H54 (cell line): ENCODE measurements at places on chromosomes 16 and 17.

- no peak for DNase-seq
Observed at GRCh38 chr17:34146440-34147043, 108.5 kb upstream of the CCL2 start.

DNA sequence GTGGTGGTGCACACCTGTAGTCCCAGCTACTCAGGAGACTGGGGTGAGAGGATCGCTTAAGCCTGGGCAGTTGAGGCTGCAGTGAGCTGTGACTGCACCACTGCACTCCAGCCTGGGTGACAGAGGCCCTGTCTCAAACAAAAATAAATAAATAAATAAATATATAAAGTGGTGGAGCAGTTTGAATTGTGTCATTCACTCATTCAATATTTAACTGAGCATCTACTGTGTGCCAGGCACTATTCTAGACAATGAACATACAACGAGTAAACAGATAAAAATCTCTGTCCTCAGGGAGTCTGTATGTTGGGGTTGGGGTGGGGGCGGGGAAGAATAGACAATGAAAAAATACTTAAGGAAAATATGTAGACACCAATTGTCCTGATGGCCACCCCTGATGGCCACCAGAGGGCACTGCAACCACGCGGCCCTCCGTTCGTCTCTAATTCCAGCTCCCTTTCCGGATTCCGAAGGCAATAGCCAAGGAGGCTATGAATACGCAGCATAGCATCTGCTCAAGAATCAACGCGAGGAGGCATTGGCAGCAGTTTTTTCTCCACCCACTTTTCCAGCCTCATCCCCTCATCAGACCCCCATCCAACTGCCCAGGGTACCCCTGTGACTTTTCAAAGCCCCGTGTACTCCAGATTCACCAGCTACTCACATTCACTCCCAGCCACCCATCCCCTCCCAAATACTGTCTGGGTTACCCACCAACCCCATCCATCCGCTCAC is 21.4 kb downstream of the QPRT start:
- peak; percentile 86 for DNase-seq

- no peak for DNase-seq
Observed at GRCh38 chr17:69466905-69467667, 52.6 kb downstream of the MAP2K6 start.

GRCh38 chr16:62853887-62854286 is 817.6 kb upstream of the CDH8 start:
- DNase-seq, result no peak

- DNase-seq, result no peak
Observed at GRCh38 chr16:2206780-2207433, 1.7 kb downstream of the MLST8 start.

- DNase-seq, result no peak
Observed at GRCh38 chr17:69457603-69458002, 43.1 kb downstream of the MAP2K6 start.

DNA sequence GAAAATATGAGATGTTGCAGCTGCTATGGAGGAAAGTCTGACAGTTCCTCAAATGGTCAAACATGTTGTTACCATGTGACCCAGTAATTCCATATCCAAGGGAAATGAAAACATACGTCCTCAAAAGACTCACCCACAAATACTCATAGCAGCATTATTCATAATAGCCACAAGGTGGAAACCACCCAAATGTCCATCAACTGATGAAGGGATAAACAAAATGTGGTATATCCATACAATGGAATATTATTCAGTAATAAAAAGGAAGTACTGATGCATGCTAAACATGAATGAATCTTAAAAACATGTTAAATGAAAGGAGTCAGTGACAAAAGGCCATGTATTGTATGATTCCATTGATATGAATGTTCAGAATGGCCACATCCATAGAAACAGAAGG is 140.2 kb downstream of the PITPNC1 start:
- DNase-seq, result no peak

- DNase-seq, result no peak
Observed at GRCh38 chr17:1183171-1183873, 3.5 kb upstream of the ABR start.

GRCh38 chr17:63665527-63666214 is 34.3 kb downstream of the LIMD2 start:
- DNase-seq, result no peak

DNA sequence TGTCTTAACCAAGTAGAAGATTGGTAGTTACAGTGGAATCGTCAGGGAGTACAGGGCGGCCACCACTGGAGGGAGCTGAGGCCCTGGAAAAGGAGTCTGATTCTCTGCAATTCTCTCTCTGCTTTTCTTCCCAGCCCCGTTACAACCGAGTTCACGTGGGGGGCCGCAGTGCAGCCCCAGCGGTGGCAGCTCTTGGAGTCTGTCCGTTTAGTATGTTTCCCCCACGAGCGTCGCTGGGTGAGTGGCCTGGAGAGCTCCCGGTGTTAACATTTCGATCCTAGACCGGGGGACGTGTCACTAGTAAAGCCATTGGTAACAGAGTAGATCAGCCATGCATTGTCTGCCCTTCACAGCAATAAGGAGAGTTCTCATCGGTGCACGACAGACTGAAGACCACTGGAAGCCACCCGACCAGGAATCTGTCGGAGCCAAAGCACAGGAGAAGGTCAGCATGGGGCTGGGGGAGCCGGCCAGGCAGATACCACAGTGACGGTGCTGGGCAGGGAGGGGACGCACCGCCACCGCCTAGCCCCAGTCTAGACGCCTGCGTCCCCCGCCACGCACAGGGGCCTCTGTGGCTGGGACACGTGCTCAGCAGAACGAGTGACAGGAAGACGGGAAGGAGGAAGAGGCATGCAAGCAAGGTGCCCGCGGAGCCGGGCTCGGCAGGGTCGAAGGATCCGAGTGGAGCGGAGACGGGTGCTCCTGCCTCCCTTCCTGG is 15.7 kb downstream of the SLC16A3 start:
- no peak for DNase-seq

- peak; percentile 81 for DNase-seq
Observed at GRCh38 chr17:73091770-73092522, 542 bp downstream of the SLC39A11 start.

GRCh38 chr17:72745241-72745640 is 347.2 kb downstream of the SLC39A11 start:
- no peak for DNase-seq

DNA sequence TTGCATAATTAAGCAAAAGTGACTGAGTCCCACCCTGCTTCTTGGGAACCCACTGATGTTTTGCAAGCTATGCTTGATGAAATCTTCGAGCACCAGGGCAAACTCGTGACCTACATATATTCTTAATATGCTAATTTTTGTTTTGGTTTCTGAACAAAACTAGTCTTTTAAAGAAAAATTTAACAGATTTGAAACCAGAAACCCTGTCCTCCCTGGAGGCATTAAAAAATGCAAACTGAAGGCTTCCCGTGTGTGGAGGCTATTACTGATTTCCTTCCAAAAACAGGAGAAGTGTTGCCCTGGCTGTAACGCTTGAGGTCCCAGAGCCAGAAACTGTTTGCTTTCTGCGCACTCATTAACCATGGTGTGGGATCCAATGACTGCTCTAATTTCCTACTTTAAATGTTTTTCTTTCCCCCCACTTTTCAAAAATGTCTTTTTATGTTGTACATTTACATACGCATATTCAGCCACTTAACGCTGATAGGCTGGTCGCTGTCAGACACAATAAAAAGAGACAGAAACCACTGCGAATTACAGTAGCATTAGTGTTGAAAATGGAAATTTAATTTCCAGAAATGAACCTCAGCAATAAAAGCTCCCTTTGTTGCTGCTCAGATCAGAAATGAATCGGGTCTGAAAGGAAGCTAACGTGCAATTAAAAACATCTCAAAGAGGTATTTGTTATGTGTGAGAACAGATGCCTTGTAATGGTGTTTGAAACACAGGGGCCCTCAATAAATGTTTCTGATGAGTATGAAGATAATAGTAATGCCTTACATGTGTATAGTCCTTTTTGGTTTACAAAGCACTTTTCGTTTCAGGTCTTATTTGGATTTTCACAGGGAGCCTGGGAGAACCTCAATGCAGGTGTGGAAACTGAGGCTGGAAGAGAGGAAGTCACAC is 39.9 kb upstream of the IRX6 start:
- no peak for DNase-seq

- DNase-seq, result no peak
Observed at GRCh38 chr17:7955414-7956227, 23.6 kb downstream of the CNTROB start.

DNA sequence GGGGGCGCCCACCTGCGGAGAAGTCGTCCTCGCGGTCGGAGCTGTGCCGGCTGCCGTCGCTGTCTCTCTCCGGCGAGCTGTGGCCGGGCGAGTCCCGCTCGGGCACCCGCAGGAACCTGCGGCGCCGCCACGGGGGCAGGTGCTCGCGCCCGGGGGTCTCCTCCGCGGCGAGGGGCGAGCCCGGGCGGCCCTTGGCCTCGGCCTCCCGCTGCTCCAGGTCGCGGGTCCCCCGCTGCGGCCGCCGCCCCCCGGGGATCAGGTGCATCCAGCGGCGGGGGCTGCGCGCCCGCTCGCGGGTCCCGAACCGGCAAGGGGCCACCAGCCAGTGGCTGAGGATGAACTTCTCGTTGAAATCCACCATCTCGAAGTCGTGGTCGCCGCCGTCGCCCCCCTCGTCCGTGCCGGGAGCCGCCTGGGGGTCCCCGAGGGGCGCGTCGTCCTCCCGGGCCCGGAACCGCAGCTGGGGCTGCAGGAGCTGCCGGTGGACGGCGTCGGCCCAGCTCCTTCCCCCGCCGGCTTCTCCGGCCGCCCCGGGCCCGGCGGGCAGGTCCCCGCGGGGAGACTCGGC is 41.4 kb upstream of the BHLHA9 start:
- DNase-seq, result no peak

- DNase-seq, result peak; percentile 52
Observed at GRCh38 chr16:4613636-4614570, 785 bp downstream of the UBALD1 start.
